ENCODE measurements at places on chromosomes 2 and 18.

- DNase-seq, result no peak
Measured at GRCh38 chr2:161199912-161200701, 39.9 kb downstream of the TANK start.

- no peak for DNase-seq
Measured at GRCh38 chr2:168635065-168635577, 167.3 kb upstream of the NOSTRIN start.

GRCh38 chr2:26610504-26611335 is 30.4 kb downstream of the CIB4 start:
- no peak for DNase-seq

- no peak for DNase-seq
Measured at GRCh38 chr18:48053881-48054816, 123.7 kb upstream of the SMAD2 start.

- DNase-seq, result no peak
Measured at GRCh38 chr2:42844901-42845821, 52.8 kb upstream of the HAAO start.

- DNase-seq, result no peak
Measured at GRCh38 chr2:101107241-101107640, 43.9 kb downstream of the TBC1D8 start.

All from NCI-H187 (cell line).